EH (cell line): ENCODE measurements at places on chromosomes 2 and 18.
A peak's percentile ranks its signal among the peaks of the same experiment; 100 is the strongest.

GRCh38 chr2:222698276-222698675 lies 26.8 kb downstream of the MOGAT1 start:
- no peak for DNase-seq

DNA sequence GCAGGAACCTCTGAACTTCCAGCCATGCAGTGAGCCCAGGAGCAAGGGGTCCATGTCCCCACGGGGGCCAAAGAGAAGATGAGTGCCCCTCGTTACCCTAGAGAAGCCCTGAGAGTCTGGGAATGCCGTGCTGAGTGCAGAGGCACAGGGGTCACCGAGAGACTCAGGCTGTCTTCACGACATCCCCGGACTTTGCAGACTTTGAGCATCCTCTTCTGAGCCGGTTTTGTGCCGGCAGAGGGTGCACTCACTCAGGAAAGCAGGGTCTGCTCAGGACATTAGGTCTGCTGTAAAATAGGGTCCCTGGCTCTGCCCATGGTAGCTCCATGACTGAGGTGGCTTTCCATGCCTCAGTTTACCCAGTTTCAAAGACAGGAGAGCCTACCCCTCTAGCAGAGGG lies 71.0 kb downstream of the GALNT14 start:
- peak; percentile 27 for DNase-seq

DNA sequence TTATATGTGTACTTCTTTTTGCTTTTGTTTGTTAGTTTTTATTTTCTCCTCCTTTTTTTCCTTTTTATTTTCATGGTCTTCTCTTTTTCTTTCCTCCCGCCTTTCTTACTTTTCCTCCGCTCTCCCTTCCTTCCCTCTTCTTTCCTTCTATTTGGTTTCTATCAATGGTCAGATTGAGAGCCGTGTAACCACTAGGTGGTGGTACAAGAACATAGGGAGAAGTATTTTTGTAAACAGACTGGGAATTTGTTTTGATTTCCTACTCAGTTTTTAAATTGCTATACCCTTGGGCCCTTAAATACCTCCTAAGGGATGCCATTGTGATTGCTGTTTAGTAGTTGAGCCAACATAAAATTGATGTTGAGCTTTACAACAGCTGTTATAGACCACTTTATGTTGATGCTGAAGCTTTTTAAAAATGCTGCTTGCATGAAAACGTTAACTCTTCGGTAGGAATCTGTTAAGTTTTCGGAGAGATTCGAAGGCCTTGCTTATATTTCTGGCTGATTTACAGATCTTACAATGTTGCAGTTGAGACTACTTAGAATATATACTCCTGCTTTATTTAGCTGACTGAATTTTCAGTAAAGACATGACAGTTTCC lies 124.2 kb downstream of the UBE2E3 start:
- DNase-seq, result peak; percentile 74

GRCh38 chr18:62490967-62491695 lies 31.7 kb upstream of the ZCCHC2 start:
- no peak for DNase-seq

GRCh38 chr2:187976259-187976985 lies 315.3 kb upstream of the GULP1 start:
- peak; percentile 7 for DNase-seq

DNA sequence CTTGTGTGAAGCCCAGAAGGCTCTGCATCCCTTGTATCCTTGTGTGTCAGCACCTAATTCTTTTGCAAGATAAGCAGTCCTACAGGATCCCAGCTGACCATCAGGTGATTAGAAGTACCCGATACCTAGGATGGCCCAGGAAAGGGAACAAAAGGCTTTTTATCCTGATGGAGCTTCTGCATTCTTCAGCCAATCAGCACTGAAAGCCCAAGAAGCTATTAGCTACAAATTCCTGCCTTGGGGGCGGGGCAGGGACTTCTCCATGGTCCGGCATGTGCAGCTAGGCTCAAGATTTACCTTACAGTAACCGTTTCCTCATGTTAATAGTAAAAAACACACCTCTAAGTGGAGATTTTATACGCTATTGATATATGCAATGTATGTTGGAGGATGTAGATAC lies 264.6 kb upstream of the THUMPD2 start:
- DNase-seq, result no peak

DNA sequence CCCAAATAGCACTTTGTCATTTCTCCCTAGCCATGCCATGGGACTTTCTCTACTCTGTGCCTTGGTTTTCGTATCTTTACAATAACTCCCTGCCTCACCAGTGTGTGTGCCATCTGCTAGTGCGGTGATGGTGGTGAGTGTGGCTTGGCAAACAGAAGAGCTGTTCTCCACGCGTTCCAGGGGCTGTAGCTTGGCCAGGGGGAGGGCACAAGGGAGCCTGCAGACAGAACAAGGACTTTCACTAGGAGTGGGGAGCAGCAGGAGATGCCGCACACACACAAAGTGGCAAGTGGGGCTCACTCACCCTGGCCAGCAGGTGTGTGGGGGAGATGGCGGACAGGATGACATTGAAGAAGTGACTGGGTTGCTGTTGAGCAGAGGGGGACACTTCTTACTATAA lies 196.9 kb downstream of the HAUS1 start:
- DNase-seq, result no peak

DNA sequence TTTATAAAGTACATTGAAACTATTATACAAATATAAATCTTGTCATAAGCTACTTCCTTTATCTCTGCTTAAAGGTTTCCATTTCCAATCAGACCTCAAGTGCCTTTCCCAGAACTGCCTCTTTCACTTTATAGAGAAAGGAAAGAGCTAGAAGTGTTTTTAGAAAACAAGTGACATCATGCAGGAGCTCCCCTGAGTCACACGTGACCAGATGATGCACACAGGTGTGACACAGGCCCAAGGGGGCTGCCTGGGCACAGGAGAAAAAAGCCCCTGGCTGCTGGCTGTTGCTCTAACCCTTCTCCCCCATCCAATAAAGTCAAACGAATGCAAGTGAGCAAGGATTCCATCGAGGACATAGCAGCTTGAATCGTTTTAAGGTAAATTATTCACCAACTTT lies 21.4 kb upstream of the SH3BP4 start:
- no peak for DNase-seq

DNA sequence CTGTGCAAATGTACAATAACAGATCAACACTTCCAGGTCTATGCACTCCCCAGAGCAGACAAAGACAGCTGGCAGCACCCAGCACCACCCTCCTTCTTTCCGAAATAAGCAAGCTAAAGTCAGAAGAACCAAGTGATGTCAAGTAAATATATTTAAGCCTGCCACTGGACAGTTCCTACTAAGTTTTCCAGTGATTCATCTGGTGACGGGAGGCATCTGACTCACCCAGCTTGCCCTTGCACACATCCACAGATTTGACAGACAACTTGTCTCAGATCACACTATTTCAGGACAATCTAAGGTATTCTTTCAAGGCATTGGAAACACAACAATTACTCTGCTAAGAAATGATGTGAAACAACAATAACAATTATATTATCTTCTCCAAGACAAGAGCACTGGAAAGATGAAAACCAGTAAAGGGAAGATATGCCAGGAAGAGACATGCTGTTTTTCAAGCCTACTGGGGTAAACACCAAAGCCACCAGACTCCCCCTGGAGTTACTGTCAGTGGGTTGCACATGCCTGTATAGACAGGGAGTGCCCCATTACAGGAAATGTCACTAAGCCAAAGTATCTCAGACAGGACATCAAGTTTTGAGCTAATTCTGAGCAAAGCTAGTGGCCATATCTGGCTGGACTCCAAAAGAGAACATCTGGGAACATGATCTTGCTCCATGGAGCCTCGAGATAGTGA lies 287.9 kb upstream of the KLHL29 start:
- DNase-seq, result no peak

DNA sequence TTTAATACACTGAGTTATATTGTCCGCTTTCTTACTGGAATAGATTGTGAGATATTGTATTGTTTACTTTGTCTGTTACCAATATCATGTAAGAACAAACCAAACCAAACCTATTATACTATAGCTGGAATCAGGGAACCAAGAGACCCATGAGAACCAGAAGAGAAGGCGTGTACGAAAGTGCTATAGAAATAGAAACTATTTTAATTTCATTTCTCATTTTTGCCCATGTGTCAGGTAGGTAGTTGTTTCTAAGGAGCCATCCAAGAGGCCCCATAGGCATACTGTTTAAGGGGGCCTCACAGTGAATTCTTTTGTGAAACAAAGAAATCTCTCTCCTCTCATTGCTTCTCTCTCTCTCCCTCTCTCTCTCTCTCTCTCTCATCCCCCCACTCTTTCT lies 363.6 kb downstream of the RNF144A start:
- no peak for DNase-seq

DNA sequence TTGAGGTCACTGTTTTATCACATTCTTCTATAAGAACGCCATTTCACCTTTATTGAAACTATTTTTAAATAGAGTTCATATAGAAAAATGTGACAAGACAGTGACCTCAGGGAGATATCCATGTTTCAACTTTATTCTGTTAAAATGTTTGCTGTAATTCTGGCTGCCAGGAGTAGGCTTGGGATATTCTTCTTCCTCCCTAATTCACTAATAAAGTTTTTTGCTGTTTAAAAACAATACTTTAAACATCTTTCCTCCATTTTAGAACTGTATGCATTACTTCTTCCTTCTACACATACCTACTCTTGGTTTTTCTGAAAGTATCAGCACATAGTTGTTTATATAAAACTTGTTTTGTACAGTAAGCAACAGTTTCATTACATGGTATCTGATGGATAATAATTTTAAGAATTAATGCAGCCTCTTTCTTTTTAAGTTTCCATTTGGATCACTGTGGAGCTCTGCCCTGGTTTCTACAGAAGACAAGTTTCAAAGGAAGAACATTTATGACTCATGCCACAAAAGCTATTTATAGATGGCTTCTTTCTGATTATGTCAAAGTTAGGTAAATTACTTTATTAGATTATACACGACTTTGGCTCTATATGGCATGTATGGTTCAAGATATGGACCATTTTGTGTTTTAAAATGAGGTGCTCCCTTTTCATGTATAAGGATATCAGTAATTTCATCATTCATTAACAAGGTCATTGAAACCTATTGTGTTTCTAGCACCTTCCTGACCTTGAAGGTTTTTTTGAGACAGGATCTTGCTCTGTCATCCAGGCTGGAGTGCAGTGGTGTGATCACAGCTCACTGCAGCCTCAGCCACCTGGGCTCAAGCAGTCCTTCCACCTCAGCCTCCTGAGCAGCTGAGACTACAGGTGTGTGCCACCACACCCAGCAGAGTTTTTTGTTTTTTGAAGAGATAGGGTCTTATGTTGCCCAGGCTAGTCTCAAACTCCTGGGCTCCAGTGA lies 7.2 kb downstream of the CPSF3 start:
- peak; percentile 65 for DNase-seq

- DNase-seq, result no peak
These were observed 50.6 kb upstream of the ZEB2 start for GRCh38 chr2:144570566-144570965.

DNA sequence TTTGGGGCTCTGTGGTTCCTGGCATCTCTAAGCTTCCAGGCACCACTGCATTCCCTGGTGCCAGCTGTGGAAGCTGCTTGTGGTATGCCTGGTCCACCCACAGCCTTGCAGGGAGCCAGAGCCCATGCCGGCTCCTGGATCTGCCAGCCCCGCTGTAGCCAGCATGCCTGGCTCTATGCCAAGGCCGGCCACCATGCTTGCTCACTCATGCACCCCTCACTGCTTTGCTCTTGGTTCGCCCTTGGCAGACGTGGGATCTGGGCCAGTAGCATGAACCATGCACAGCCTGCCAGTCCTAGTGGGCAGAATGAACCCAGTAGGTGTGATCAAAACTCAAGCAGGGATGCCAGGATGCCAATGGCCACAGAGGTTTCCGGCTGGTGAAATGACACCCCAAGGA lies 634.2 kb upstream of the TMEFF2 start:
- no peak for DNase-seq

DNA sequence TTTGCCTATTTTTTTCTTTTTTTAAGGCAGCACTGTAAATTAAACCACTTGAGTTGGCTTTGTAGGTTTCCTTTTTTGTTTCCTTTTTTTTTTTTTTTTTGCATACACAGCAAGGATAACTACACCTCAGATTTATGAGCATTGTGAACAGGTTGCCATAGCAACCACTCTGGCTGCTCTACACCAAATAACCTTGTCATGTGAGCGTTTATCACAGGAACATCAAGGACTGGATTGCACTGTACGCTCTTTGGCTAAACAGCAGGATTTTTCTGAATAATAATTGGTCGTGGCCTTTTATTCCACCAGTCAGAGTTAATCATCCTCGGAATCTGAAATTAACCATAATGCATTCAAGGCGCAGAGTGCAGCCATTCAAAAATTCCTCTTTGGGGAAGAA lies 199.1 kb upstream of the SLC14A2 start:
- DNase-seq, result no peak

- DNase-seq, result no peak
These were observed 153.6 kb downstream of the TDRD15 start for GRCh38 chr2:21277068-21278056.

DNA sequence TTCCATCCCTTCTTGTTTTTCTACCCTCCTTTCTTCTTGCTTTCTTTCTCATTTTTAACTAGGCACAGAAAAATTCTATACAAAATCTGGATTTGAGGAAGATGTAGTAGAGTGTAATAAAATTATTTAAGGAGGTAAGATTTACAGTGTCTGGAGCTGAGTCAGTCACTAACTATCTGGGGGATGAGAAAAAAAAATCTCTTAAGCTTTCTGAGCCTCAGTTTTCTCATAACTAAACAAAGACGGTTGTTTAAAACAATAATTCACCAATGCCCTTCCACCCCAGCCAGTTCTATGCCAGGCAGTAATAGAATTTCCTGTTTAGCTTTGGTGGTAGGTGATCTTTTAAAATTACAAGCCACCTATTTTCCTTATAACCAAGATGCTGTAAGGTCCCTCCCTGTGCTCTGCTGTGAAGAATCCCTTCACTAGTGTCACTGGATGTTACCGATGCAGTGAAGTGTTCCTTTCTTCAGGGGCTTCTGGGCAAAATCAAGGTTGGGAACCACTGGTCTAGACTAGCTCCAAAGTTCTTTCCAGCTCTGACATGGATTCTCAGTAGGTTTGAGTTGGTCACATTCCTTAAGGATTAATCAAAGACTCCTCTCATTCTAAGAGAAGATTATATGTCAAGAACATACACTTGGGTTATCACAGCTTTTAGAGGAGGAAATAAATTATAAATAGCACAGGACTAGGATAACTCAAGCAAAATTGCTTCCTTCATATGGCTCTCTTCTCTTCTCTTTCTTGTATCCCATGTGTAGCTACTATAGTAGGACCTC lies 289.0 kb downstream of the CDH2 start:
- DNase-seq, result peak; percentile 73

DNA sequence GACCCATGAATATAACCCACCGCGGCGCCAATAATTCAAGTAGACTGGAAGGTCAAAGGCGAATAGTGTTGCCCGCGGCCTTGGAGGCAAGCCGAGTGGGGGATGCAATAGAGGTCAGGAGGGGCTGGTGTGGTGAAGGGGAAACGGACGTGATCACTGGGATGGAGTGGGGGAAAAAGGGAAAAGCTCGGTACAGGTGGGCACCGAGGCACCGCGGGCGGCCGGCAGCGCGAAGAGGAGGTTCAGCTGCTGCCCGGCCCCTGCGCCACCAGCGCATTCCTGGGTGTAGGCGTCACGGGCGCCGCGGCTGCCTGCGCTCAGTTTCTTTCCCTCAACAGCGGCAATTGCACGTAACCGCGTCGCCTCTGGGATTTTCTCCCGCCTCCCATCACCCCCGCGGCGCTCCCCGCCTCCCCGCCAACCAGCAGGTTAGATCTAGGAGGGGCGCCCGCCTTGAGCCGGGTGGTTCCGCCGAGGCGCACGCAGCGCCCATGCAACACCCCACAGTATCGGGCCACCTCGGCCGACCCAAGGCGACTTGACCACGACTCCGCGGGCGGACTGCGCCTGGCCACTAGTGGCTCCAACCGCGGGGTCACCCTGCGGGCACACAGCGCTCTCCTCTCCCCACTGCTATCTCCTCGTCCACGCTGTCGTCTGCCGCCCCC lies 1.5 kb downstream of the RND3 start:
- DNase-seq, result peak; percentile 90

- DNase-seq, result no peak
These were observed 372.8 kb upstream of the ST6GAL2 start for GRCh38 chr2:107258531-107259407.
